Panc1 (cell line): ENCODE measurements at places on chromosomes 6 and 20.

- no peak for DNase-seq
These were observed 103.1 kb downstream of the LRFN2 start for GRCh38 chr6:40484066-40484465.

DNA sequence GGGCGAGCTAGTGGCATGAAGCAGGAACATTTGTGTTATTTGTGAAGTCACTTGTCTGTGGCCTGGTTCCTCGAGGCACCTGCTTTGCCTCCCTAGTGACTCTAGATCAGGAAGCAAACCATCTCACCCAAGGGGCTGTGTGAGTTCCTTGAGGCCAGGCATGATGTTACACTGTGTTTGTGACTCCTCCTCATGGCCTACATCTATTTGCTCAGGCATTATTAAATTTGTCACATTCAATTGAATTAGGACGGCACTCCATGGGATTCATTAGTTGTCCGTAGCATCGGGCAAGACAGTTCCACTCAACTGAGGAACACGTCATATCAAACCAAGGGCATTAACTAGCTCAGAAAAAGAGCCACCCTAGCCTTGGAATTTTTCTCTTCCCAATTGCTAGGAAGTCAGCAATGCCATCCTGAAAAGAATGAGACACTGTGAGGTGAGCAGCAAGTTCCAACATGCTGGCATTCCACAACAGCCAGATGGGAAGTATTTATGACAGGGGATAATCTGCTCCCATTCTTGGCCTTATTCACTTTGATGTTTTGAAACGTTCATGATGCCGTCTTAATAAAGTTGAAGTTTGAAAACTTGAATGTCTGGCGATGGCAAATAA lies 17.2 kb downstream of the TMEM200A start:
- DNase-seq, result no peak

DNA sequence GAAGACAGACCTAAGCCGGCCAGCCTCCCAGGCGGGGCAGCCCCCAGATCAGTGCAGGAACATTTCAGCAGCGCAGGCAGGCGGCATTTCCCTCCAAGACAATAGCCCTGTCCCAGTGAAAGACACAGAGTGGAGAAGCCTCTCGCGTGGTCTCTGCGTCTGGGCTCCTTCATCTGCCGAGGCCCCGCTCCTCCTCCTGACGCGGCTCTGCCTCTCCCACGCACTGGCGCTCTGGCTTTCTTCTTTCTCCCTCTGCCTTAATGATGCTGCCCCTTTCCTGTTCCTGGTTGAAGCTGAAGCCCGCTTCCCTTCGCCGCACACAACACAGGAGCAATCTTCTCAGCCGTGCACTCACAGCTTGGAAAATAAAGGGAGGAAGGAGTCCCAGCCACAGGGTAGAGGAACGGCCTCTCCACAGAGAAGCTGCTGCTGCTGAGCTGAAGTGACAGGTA lies 347.5 kb downstream of the CDH4 start:
- no peak for DNase-seq

- DNase-seq, result no peak
These were observed 157.1 kb upstream of the THEMIS start for GRCh38 chr6:128057946-128058345.
